ENCODE measurements at places on chromosomes 5 and 9.

DNA sequence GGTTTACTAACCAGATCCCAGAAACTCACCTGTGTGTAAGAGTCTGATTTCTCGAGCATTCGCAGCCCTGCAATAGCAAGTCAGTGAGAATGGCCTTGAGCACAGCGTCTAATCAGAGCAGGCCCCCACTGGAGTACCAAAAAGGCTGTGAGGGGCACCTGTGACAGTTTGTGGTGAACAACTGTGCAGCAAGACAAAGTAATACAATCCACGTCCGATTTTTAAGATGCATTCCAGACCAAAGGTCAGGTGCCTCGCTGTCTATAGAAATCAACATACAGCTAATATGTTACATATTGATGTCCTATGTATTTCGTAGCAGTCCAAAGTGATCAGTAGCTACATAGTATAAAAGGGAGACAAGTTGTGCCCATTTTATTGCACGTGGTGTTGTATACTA, 55.7 kb upstream of the BOD1 start:
- DNase-seq: no peak

- no peak for DNase-seq
These were observed 978 bp upstream of the UBE2B start for GRCh38 chr5:134370311-134370870.

DNA sequence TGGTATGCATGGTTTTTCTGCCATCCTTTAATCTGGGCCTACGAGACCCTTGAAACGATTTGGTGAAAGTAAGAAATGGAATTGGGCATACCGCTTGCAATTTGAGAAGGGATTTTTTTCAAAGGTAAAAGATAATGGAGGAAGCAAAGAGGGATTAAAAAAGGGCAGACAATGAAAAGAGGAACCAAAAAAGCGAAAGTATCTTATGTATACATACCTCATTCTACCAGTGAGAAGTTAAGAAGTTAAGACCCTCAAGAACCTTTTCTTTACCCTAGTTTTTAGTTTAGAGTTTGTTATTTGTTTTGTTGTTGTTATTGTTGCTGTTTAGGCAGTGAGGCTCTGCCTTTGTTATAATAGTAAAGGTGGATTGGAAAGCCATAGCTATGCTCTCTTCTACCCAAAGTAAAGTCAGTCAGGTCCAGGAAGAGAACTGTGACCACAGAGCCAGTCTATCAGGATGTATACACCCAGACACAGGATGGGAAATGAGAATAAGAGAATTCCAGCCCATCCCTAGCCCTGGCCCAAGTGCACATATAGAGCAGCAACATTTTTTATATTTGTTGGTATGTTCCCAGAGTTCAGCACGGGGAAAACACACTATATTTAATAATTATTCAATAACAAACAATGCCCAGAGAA, 166.6 kb downstream of the RFX3 start:
- no peak for DNase-seq

- DNase-seq: no peak
These were observed 59.9 kb downstream of the NUDT12 start for GRCh38 chr5:103502662-103503061.

DNA sequence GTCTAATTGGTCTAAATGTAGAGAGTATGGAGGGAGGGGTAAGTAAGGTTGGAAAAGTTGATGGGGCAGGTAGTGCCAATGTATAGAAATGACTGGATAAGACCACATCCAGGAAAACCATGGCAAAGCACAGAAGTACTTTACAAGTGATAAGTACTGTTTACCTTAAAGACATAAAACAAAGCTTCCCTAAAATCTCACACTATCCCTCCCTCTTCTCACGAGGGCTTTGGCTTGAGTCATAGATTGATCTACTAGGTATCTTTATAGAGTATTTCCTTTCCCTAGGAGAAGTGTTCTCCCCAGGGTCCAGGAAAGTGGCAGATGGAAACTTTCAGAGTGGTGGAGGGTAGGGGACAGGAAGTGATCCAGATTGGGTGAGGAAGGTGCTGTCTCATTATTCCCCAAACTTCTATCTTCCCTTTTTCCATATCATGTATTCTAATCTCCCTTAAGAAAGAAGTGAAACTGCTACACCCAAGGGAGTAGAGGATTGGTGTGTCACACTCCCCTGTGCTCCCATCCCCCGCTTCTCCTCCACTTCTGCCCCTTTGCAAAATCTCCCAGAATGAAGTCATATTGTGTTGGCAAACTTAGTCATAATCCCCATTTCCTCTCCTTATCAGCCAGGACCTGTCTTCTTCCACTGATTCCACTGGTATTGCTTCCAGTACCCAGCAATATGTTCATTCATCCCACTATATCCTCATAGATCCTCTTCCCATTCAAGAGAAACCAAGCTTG, 14.6 kb downstream of the IL33 start:
- DNase-seq: no peak

DNA sequence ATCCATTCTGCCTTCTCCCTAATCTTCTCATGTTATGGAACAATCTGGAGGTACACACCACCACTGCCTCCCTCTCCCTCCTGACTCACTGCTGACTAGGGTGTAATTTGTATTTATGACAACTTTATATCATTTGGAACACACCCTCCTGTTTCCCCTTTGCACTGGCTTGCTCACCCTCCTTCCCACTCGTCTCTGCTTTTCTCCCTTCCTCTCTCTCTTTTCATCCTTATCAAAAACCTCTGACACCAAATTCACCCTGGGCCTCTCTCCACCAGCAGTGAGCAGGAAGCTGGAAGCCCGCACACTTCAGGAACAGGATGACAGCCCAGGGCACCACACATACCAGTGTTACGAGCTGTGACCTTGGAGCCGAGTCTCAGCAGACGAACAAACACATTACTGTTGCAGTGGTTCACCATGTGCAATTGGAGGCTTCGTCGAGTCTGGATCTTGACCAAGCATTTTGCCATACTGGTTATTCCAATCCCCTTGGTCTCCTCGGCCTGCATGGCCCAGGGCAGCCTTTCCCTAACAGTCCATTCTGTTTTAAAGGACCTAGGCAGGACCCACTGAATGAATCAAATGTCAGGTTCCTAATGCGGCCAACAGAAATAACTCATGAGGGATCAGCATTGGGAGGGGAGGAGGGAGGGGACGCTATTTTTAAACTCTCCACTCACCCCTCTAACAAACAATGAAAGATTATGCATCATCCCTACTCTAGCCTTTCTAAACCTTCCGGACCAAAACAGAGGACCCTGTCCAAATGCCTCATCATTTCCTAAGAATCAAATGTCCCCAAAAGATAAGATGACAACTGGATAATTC, 203.9 kb upstream of the RASEF start:
- no peak for DNase-seq

DNA sequence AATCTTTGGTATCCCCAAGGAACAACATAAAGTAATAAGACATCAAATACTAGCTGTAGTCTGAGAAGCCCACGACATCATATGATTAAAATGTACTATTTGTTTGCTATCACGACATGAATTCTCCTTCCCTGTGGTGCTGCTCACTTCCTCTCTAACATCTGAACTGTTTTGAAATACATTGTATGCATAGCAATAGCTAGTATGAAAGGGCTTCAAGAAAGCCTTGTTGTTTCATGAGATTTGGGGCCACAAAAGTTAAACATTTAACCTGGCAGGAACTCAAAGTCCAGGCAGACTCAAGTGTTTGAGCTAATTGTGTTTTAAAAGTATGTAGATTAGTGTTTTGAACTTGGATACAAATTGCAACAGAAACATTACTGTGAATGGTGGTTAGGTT, 237.4 kb upstream of the PTGER4 start:
- DNase-seq: no peak

DNA sequence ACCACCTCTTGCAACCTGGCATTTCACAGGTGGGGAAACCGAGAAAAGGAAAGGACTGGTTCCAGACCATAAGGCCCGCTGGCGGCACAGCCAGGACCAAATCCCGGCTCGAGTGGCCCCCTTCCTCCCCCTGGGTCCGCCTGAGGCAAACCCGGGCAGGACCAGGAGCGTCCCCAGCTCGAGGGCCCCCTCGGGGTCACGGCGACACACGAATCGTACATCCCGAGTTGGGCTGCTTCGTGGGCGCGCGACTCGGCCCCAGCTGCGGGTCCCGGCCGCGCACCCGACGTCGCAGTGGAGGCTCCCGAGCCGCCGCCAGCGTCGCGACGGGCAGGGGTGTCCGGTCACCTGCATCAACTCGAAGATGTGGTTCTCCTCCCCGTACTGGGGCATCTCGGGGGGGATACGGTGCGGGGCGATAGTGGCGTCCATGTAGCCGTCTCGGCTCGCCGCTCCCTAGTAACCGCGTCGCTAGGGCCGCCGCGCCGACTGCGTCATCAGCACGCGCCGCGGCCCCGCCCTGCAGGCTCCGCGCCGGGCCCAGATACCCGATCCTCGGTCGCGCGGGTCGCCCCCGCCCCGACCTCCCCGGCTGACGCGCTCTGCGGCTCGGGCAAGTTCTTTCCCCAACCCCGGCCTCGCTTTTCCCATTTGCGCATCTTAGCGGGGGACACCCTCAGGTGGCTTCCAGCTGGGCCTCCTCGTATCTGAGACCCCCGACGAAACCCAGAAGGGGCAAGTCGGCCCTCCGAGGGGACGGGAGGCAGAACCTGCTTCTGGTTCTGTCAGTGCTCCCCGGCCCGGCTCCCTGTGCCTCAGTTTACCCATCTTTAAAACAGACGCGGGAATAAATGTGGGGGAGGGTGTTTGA, at the start of gene AK8:
AK8 (minus strand) TSS at position 461 of the 871 bp plus-strand sequence; CDS start at position 432, 29 bp downstream.
- peak; percentile 89 for DNase-seq
